Stimulated activated CD4-positive, alpha-beta T cell treated with anti-CD3 and anti-CD28 coated beads, Interleukin-4, amount 100 ng/mL, for 48 hours (primary cell): ENCODE measurements at places on chromosomes 6 and 20.

- DNase-seq, result no peak
Measured at GRCh38 chr6:34459899-34460593, 5.8 kb upstream of the PACSIN1 start.

GRCh38 chr6:87501809-87502572, 29.2 kb downstream of the SLC35A1 start:
- DNase-seq, result no peak

- DNase-seq, result no peak
Measured at GRCh38 chr20:62275219-62275618, 27.6 kb upstream of the ADRM1 start.

DNA sequence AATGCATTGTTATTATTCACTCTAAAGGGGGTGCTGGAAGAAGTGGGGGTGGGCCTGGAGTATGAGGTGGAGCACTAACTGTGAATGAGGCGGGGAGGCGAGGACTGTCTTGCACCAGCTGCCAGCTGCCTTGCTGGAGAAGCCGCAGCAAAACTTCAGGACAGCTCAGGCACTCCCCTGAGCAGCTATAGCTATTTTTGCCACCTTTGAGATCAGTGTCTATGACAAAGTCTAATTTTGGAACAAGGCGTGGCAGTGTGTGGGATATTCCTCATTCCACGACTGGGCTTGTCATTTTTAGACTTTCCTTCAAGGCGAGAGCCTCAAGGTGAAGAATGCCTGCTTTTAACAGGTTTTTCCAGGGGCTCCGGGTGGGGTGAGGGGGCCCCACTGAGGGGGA, 143.8 kb downstream of the DOK5 start:
- DNase-seq, result no peak
